PC-9 (cell line): ENCODE measurements at places on chromosomes 12 and 14. TPM values are rescaled to one million over a fixed set of nuclear protein-coding genes. Genes with fewer than 3 reads are reported as not detected.

- peaks cover 11% of the 10 kb centered on the region; the same call in 1 of the 2 replicates for H3K4me1 ChIP-seq
- DNase-seq = no peak
- no peak overlapping the region for H3K27ac ChIP-seq
- no peaks in the 10 kb centered on the region for H3K27me3 ChIP-seq
- H3K36me3 ChIP-seq = no peaks in the 10 kb centered on the region
- H3K4me3 ChIP-seq = no peak overlapping the region
Observed at GRCh38 chr12:11542599-11542998, 106.9 kb upstream of the ETV6 start.

GRCh38 chr14:99681101-99681831 lies 2.8 kb upstream of the CYP46A1 start:
- H3K4me1 ChIP-seq = no peaks in the 10 kb centered on the region
- H3K27me3 ChIP-seq = peaks cover 5% of the 10 kb centered on the region; the same call in 1 of the 2 replicates
- DNase-seq = no peak
- no peak overlapping the region for H3K4me3 ChIP-seq

DNA sequence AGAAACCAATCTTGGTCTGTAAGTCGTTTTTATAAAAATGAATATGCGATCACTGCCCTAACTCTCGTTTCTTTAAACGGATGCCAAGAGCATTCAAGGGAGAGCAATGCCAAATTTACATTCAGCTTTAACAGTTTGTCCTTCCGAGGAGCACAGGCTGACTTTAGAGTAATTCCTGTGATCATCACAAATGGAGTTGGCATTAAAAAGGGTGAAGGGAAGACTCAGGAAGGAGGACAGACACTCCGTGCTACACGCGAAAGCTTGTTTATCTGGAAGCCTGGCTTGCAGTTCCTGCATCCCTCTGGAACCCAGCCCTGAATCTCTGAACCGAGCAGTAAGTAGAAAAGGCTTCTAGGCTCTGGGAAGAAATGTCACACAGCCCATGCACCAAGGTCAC lies 78.4 kb downstream of the PAPOLA start:
- DNase-seq = no peak
- H3K4me1 ChIP-seq = no peaks in the 10 kb centered on the region
- no peak overlapping the region for H3K4me3 ChIP-seq
- no peak overlapping the region for H3K27ac ChIP-seq
- H3K36me3 ChIP-seq = no peaks in the 10 kb centered on the region
- H3K27me3 ChIP-seq = peaks cover 7% of the 10 kb centered on the region; the same call in 1 of the 2 replicates

DNA sequence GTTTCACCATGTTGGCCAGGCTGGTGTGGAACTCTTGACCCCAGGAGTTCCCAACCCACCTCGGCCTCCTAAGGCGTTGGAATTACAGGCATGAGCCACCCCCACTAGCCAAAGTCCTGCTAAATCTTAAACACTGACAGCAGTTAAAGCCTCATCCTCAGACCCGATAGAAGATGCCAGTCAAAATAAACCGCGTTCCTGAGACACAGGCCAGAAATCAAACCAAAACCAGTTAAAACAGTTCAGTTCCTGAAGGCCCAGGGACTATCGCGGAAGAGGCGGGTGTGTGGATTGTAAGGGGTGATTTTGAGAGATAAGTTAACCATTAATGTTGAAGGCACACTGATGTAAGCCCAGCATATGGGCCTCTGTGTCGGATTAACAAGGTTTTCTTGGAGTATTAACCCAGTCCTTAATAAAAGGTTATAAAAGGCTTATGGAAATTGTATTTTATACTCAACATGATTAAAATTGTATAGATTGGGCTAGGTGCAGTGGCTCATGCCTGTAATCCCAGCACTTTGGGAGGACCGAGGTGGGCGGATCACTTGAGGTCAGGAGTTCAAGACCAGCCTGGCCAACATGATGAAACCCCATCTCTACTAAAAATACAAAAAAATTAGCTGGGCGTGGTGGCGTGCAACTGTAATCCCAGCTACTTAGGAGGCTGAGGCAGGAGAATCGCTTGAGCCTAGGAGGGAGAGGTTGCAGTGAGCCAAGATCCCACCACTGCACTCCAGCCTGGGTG lies 18.7 kb upstream of the CDCA4 start:
- no peaks in the 10 kb centered on the region for H3K36me3 ChIP-seq
- H3K4me1 ChIP-seq = no peaks in the 10 kb centered on the region
- H3K27ac ChIP-seq = no peak overlapping the region
- no peak overlapping the region for H3K4me3 ChIP-seq
- no peak for DNase-seq

DNA sequence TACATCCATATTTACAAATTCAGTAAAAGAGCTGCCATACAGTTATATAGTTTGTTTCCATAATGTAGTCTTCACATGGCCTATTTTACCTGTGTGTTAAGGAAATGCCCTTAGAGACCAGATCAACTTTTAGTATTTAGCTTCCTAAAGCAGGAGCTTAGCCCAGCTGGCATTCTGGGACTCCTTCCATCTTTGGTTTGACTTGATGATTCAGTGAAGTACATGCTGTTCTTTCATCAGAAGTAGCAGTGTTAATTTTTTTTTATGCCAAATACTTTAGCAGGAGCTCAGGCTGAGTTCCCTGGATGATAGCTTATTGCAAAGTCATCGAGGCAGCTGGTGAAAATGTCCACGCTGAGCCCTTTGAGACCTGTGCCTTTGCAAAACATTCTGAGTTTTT lies 101.0 kb downstream of the FOXG1 start:
- DNase-seq = no peak
- no peaks in the 10 kb centered on the region for H3K4me1 ChIP-seq
- no peaks in the 10 kb centered on the region for H3K36me3 ChIP-seq
- no peak overlapping the region for H3K4me3 ChIP-seq
- no peak overlapping the region for H3K27ac ChIP-seq

- no peaks in the 10 kb centered on the region for H3K27me3 ChIP-seq
- no peak for DNase-seq
- no peaks in the 10 kb centered on the region for H3K4me1 ChIP-seq
- no peaks in the 10 kb centered on the region for H3K36me3 ChIP-seq
- no peak overlapping the region for H3K4me3 ChIP-seq
Observed at GRCh38 chr14:90864741-90865140, 48.5 kb upstream of the TTC7B start.

DNA sequence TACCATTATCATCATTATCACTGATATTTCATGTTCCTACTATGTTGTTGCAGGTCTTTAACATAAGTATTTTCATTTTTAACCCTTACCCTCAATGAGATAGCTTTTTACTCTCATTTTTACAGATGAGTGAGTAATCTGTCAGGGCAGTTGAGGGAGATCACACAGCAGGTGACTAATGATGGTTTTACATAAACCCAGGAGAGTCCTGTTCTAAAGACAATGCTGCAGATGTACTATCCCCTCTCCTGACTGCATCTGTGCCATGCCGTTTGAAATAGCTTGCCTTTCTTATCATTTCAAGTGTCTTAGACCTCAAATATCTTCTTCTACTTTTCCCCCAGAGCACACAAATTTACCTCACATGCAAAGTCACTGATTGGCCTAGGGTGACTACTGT lies 1552.1 kb upstream of the SEL1L start:
- no peaks in the 10 kb centered on the region for H3K4me1 ChIP-seq
- H3K27me3 ChIP-seq = no peaks in the 10 kb centered on the region
- no peak for DNase-seq
- no peak overlapping the region for H3K27ac ChIP-seq
- H3K4me3 ChIP-seq = no peak overlapping the region
- H3K36me3 ChIP-seq = no peaks in the 10 kb centered on the region

GRCh38 chr12:80353254-80353653 lies 90.8 kb upstream of the PTPRQ start:
- no peaks in the 10 kb centered on the region for H3K4me1 ChIP-seq
- H3K4me3 ChIP-seq = no peak overlapping the region
- DNase-seq = no peak
- H3K27ac ChIP-seq = no peak overlapping the region

- no peak overlapping the region for H3K4me3 ChIP-seq
- no peaks in the 10 kb centered on the region for H3K4me1 ChIP-seq
- DNase-seq = no peak
- no peaks in the 10 kb centered on the region for H3K27me3 ChIP-seq
- H3K27ac ChIP-seq = no peak overlapping the region
Observed at GRCh38 chr14:45905672-45906071, 652.7 kb upstream of the MIS18BP1 start.

GRCh38 chr14:93316716-93317115 lies 16.1 kb downstream of the BTBD7 start:
- H3K4me1 ChIP-seq = peaks cover 16% of the 10 kb centered on the region
- DNase-seq = no peak
- no peaks in the 10 kb centered on the region for H3K27me3 ChIP-seq
- H3K36me3 ChIP-seq = 0 out of 2 replicates have a peak, but pooled peaks cover 4% of the 10 kb centered on the region
- H3K4me3 ChIP-seq = no peak overlapping the region

DNA sequence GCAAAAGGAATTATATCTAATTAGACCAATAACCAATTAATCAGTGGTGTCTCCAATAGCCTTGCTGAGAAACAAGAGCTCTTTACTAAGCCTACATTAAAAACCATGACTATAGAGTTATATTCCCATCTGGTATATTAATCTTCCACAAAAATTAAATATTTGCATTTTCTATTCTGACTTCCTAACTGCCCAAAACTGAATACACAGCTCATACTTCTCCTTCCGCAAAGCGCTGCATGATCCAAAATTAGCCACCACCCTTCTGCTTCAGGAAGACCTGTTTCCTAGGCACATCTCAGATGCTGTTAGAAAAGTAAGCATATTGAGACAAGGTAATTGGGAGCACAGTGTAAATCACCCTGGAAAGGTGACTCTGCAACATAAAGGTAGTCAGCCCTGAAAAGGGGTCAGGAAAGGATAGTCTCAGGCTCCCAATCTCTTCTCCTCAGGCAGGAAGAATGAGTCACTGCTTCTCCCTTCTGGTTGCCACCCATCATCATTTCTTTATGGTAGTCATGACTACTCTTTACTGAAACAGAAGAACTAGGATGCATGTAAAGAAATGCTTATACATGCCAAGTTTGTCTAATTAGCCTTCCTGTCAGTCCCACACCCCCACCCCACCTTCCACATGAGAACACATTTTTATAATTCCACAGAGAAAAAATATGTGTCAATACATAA lies 54.3 kb downstream of the PLCZ1 start:
- no peaks in the 10 kb centered on the region for H3K27me3 ChIP-seq
- no peak overlapping the region for H3K4me3 ChIP-seq
- no peak for DNase-seq
- no peaks in the 10 kb centered on the region for H3K4me1 ChIP-seq
- H3K27ac ChIP-seq = no peak overlapping the region

DNA sequence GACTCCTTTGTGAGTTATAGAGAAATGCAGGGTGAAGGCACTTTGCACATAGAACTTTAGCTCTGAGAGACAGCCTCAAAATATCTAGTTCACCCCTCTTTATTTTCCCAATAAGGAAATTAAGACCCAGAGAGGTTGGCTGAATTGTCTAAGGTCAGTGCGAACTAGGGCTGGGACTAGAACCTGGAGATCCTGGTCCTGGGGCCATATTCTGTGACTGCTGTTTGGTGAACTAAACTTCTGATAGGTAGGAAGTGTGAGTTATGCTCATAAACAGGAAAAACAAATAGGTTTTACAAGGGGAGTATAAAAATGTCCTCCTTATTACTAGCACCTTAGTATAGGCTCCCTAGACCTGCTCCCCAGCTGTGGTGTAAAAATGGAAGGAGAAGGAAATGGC lies 53.9 kb downstream of the DAD1 start:
- no peak for DNase-seq
- no peak overlapping the region for H3K27ac ChIP-seq
- H3K36me3 ChIP-seq = no peaks in the 10 kb centered on the region
- no peaks in the 10 kb centered on the region for H3K27me3 ChIP-seq
- peaks cover 12% of the 10 kb centered on the region for H3K4me1 ChIP-seq

The FGF6 gene
- not detected in 2 replicates for total RNA-seq

- no peaks in the 10 kb centered on the region for H3K4me1 ChIP-seq
- no peak for DNase-seq
- H3K27me3 ChIP-seq = no peaks in the 10 kb centered on the region
Observed at GRCh38 chr14:79581912-79582576, 629.3 kb downstream of the DIO2 start.

The FAM186B gene
- total RNA-seq = 1.3 and 1.7 TPM in 2 replicates

DNA sequence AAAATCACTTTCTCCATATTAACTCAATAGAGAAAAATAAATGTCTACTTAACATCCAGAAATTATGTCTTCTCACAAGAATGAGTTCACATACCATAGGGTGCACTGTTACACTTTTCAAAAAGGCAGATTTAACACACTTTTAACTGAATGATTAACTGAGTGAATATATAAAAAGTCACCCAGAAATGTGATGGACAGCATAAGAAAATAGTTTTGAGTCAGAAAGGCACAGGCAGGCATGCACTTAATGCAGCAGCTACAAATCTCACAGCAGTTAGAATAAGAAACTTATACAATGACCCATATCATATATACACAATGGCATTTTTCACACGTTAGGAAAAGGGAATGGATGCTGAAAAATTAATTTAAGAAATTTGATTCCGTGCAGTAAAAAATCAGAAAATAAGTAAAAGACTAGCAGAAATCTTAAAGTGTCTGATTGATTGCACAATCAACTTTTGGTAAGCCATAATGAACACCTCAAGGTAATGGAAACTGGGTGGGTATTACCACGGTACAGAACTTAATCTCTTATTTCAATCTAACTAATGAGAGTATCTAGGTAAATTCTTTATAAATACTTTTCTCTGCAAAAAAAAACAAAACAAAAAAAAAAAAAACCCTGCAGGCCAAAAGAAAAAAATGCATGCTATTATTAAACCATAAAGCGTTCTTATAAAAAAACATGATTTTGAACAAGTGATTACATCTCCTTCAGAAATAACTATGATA lies 3.5 kb downstream of the MED13L start:
- no peaks in the 10 kb centered on the region for H3K27me3 ChIP-seq
- no peak overlapping the region for H3K27ac ChIP-seq
- DNase-seq = no peak
- H3K4me1 ChIP-seq = peaks cover 36% of the 10 kb centered on the region
- peak overlapping the region; percentile 89; the same call in 1 of the 2 replicates for H3K4me3 ChIP-seq
- H3K36me3 ChIP-seq = no peaks in the 10 kb centered on the region

DNA sequence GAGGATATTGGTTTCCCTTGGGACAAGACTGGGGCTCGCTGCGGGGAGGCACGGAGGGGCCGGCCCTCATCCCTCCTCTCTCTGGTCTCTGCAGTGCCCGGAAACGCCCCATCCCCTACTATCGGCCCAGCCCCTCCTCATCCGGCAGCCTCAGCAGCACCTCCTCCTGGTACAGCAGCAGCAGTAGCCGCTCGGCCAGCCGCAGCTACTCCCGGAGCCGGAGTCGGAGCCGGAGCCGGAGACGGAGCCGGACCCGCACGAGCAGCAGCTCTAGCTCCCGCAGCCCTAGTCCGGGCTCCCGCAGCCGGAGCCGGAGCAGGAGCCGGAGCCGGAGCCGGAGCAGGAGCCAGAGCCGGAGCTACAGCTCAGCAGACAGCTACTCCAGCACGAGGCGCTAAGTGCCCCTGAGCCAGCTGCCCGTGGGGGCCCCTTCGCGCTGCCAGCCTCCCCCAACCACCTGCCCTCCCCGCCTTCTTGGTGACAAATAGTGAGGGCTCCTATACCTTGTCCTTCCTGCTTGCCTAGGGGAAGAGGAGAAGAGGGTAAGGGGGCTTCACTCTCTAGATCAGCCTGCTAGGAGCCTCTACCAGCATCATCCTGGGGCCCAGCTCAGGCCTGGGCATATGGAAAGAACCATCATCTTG lies 22.2 kb upstream of the HSPB8 start:
- no peaks in the 10 kb centered on the region for H3K4me1 ChIP-seq
- no peaks in the 10 kb centered on the region for H3K36me3 ChIP-seq
- no peak for DNase-seq

The ITGB7 gene
- total RNA-seq = 2.4 and 3.3 TPM in 2 replicates

The CEBPE gene
- not detected in 2 replicates for total RNA-seq
